ENCODE measurements at places on chromosomes 7 and 10.
A peak's percentile ranks its signal among the peaks of the same experiment; 100 is the strongest.

DNA sequence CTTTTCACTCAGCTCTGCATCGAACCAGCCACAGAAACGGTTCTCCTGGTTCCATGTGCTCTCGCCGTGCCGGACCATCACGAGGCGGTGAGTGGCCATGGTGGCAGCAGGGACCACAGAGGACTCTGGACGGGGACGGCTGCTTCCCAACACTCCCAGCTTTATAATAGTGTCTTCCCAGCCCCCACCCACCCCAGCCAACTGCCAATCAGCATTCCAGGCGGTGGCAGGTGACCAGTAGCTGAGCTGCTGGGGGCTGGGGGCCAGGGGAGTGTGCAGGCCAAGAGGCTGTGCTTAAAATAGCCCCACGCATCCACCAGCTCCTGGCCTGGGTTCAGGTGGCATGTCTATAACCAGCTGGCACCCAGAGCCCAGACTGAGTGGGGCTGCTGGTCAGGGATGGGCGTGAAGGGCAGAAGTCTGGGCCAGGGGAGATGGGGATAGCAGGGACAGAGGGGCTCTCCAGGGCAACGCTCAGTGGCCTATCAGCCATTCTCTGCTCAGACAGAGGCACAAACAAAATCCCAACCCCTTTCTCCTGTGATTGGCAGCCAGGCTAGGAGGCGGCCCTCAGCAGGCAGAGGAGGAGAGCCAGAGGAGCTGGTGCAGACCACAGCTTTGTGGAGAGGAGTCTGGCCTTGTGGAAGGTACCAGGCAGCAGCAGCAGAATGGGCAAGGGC, at the start of gene PGAM2:
Gene PGAM2, minus strand, starts transcription at position 137 of the 680 bp plus-strand sequence. Its CDS starts 38 bp downstream, at position 99.
- DNase-seq: no peak

- DNase-seq: no peak
These were observed 230.0 kb upstream of the PPP1R3A start for GRCh38 chr7:114148779-114149178.

DNA sequence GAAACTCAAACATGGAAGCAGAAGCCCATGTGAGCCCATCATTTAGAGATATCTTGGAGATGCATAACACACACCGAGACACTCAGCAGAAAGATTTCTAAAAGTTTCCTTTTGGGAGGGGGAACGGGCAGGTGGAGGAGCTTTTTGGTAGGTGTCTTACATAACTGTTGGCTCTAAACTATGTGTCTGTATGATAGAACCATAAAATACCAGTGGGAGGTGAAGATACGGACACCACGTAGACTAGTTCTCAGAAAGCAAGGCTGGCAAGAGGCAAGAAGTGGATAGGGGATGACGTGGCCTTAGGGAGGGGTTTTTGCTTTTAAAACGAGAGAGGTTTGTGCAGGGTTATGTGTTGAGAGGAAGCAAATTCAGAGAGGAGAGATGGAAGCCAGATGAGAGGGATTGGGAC, 36.5 kb downstream of the IL15RA start:
- DNase-seq: no peak

GRCh38 chr10:47288916-47289495, 11.0 kb upstream of the GDF10 start:
- no peak for DNase-seq

GRCh38 chr7:69663911-69664832, 65.9 kb downstream of the AUTS2 start:
- DNase-seq: no peak

GRCh38 chr10:72794260-72794659, 99.3 kb upstream of the OIT3 start:
- DNase-seq: no peak

- DNase-seq: no peak
These were observed 80.7 kb upstream of the HDAC9 start for GRCh38 chr7:18414885-18415284.

- DNase-seq: no peak
These were observed 113.2 kb upstream of the RHEB start for GRCh38 chr7:151632750-151633515.

DNA sequence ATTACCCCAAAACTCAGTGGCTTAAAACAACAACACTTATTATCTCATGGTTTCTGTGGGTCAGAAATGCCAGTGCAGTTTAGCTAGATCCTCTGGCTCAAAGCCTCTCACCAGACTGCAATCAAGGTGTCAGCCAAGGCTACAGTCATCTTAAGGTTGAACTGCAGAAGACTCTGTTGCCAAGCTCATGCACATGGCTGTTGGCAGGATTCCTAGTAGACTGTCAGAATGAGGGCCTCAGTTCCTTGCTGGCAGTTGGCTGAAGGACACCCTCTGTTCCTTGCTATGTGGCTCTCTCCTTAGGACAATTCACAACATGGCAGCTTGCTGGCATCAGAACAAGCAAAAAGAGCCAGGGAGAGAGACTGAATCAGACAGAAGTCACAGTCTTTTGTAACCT, 34.7 kb downstream of the TOMM7 start:
- no peak for DNase-seq

DNA sequence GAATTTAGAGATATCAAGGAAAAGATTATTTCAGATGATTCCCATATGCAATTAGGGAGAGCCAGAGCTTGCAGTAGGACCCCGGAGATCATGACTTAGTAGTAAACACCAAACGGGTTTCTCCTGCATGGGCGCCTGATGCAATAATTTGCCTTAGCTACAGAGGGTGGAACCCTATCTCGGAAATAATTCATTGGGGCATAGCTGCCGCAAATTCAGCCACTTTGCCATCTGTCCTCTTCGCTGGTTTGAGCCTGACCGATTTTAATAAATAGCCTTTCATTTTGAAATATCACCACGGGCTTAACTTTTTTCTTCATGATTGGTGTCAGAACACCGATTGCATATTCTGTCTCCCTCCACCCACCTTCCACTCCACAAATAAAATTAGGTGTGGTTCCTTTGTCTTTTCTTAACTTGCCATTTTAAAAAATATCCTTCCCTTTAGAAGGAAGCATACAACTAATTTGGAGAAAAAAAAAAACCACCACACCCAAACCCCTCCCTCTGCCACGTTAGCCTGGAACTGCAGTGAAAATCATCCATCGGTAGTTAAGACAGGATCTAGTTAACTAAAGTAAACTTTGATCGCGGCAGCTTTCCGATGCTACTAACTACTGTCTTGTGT, 1.4 kb downstream of the GARS1 start:
- DNase-seq: no peak

DNA sequence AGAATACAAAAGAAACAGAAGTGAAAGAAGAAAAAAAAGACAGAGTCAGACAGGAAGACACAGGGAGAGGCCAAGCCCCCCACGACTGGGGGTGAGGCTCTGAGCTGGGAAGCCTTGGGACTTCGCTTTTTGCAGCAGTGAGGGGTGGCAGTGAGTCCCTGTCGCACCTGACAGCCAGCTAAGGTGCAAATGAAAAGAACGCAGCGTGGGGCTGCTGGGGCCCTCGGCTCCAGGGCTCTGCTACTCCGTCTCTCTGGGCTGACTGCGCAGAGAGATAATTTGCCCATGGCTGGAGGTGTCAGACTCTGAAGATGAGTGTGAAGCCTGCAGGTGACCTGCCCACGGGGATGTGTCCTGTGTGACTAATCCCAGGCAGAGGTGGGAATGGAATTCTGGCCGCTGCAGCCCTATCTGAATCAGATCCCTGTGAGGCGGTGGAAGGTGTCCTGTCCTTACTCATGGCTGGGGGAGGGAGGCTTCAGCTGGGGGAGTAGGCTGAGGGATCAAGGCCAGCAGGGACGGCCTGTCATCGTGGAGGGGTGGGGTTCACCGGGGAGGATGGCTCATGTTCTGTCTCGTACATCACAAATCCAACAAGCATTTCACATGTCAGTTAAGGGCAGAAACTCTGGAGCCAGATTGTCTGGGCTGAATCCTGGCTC, 96.4 kb downstream of the SLIT1 start:
- DNase-seq: no peak

DNA sequence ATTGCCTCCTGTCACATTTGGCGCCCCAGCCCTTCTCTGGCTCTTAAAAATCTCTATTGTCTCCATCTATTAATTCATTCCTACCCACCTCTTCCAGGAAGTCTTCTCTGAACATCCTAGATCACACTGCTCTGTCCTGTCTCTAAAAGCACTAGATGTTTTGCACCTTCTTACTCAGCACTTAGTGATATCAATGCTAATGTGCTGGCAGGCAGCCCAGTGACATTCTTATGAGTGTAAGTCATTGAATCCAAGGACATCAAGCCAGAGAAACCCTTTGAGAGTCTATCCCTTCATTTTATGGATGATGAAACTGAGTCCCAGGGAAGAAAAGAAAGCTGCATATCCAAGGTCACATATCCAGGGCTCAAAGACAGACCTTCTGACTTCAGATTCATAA, 48.3 kb upstream of the PAX2 start:
- DNase-seq: peak; percentile 14

GRCh38 chr10:97500297-97500575, 1.5 kb downstream of the UBTD1 start:
- no peak for DNase-seq

All from AG09319 (cell line).